ENCODE measurements at places on chromosomes 7 and 10. TPM values are rescaled to one million over a fixed set of nuclear protein-coding genes. Genes with fewer than 3 reads are reported as not detected.

- DNase-seq = no peak
These were observed 618.6 kb downstream of the ZWINT start for GRCh38 chr10:55742487-55742886.

DNA sequence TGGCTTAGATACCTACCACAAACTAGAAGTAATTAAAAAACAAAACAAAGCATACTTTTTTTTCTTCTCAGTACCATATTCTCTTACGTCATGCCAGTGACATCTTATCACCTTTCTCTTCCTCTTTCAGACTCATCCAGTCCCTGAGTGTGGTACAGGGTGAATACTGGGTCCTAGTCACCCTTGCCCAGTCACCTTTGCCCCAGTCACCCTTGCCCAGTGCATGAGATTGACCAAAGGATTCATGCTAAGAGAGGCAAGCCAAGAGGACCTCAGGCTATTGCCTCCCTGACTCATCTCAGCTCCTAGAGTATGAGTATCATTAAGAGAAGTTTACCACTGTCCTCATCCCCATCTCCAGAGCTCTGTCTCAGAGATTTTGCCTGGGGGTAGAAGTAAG is 10.0 kb upstream of the TSPAN12 start:
- no peak for DNase-seq

Gene CLRN3
- total RNA-seq = not detected

- no peak for DNase-seq
These were observed 60.9 kb downstream of the ST7 start for GRCh38 chr7:117014099-117014656.

- no peak for DNase-seq
These were observed 29.7 kb downstream of the PPIF start for GRCh38 chr10:79376751-79377556.

Gene LRIT1
- total RNA-seq = not detected

Gene H2BK1
- not detected for total RNA-seq

All from natural killer cell treated with Interleukin-12 subunit alpha and Interleukin-12 subunit beta and Interleukin-15 and Interleukin-18, amount 100 ng/mL, for 72 hours (primary cell).